ENCODE measurements at places on chromosomes 6 and 20.

DNA sequence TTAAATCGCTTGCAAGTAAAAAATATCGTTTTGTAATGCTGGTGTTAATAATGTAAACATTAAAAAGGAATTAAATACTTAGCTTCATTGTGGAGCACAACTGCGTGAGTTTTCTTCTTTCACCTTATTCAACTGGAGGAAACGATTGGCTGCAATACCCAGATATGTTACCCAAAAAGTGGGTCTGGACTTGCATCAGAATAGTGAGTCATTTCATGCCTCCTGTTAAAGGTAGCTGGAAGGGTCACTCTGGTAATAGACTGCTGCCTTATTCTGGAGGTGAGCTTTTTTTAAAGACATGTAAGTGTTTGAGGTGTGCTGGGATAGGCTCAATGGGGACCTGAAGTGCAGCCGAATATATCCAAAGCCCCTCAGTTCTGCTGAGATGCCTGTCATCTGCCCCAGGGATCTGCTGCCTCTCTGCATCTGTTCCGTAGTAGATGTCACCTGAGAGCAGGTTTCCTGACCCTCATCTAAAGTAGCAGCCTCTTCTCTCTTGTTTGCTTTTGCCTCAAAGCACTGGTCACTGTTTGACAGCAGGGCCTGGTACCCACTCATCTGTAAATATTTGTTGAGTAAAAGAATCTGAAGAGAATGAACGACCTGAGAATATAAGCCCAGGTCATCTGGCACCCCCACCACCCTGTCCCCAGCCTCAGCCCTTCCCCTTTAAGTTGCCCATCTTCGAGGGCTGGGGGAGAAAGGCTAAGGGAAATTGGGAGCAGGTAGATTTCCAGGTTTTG lies 5.6 kb upstream of the UQCC2 start:
- no peak for DNase-seq

GRCh38 chr20:31919410-31920155 lies 32.3 kb downstream of the PDRG1 start:
- no peak for DNase-seq

GRCh38 chr6:34126419-34126818 lies 19.5 kb downstream of the GRM4 start:
- DNase-seq: no peak

DNA sequence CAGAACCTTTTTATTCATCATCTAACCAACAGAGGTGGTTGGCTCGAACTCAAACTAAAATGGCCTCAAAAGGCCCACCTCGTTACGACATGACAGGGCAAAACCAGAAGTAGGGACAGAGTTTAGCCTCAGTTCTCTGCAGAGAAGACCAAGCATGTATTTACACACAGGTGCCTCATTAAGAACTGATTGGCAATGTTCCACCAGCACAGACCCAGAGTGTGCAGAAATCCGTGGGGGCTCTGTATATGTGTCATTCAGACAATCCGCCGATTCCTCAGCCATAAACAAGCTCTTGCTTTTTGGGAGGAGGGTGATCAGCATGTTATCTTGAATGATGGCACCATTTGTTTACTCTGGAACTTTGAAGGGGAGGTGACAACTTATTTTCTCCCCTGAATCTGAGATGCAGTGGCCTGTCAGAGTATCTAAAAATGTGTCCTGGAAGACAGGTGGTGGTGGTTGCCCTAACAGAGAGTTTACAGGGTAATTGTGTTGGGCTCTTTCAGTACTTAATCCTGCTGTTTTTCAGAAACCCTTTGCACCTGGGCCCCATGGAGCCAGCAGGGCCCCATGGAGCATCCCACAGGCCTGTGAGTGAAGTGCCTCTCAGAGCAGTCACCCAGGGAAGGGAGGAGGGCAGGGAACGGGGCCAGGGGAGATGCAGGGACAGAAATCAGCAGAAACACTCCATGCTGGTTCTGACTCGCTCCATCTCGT lies 29.1 kb upstream of the C20orf203 start:
- no peak for DNase-seq

GRCh38 chr6:36633915-36634314 lies 39.8 kb downstream of the SRSF3 start:
- DNase-seq: no peak
